Activated CD4-positive, alpha-beta T cell treated with anti-CD3 and anti-CD28 coated beads, Interleukin-2, amount 10 ng/mL, durations not matched to agents 7 days and 5 days (primary cell): ENCODE measurements at places on chromosomes 12 and 14. TPM values are rescaled to one million over a fixed set of nuclear protein-coding genes. Genes with fewer than 3 reads are reported as not detected.

The GLIPR1L1 gene
- total RNA-seq, result not detected

The AVPR1A gene
- total RNA-seq, result not detected

The MYF6 gene
- total RNA-seq, result not detected

DNA sequence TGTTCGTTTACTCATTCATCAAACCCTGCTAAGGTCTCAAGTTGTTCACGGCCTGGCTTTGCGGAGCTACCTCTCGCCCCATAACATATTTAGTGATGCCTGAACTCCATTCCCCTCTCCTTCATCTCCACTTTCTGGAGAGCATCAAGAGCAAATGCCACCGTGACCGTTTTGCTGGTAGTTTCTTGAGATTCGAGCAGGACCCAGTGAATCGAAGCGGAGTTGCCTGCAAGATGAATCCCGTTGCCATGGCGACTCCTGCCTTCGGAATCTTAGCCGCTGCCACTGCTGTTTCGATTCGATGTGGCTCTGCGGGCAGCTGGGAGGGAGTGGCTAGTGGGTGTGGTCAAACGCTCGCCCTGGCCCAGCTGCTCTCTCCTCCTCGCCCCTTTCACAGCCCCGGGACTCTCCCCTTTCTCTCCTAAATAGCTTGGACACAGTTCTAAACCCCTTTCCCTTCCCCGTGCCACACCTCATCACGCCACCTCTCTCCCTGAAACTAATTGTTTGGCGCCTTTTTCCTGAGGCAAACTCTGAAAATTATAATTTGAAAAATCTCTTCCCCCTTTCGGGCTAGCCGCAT lies 1.4 kb downstream of the DAAM1 start:
- DNase-seq, result peak; percentile 86

GRCh38 chr14:58566979-58567378 lies 70.8 kb upstream of the DACT1 start:
- DNase-seq, result no peak

DNA sequence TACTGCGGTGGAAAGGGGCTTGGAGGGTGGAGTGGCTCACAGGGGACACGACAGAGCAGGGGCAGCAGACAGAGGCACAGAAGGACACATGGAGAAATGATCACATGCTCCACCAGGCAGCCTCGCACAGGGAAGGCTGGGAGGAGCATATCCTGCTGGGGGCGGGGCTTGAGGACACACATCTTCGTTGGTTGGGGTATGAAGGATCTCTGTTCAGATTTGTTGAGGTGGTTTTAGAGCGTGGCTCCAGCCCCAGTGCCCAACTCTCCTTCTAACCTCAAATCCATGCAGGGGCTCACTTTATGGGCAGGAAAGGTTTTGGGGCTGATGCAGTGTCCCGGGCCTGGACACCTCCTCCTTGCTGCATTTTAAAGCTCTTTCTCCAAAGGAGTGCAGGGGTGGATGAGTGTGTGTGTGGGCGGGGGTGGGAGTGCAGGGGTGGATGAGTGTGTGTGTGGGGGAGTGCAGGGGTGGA lies 733 bp upstream of the P3H3 start:
- DNase-seq, result peak; percentile 50

- DNase-seq, result no peak
These were observed 375.1 kb downstream of the GRIN2B start for GRCh38 chr12:13606290-13606689.
